ENCODE measurements at places on chromosomes 5 and 9.

- no peak for DNase-seq
Observed at GRCh38 chr9:34997379-34997781, 7.8 kb downstream of the DNAJB5 start.

DNA sequence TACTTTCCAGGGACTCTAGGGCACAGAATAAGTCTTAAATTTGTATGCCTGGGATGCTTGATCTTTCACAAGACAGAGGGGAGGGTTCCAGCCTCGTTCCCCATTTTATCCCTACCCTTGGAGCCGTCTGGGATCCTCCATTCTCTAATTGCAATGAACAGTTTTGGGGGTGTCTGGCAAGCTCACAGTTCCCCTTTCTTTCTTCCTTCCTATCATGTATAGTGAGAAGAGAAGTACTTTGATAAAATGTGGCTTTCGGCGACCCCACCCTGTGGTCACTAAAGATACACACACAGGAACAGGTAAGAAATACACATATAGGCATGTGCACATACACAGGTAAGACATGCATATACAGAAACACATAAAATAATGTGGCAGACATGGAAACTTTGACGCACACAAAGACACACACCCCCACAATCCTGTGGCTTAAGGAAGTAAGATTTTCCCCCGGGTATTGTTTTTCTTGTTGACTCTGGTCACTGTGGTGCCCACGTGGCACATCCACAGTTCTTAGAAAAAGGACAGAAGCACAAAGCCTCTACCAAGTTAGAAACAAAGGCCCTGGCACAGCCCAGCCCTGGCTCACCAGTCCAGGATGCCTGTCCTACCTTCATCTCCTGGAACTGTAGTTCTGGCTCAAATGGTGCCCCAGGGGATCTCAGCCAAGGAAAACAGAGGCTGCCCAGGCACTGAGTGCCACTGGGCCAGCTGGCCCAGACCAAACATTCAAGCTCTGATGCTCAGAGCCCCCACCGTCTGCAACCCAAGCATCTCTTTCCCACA is 6.3 kb upstream of the SMU1 start:
- DNase-seq: no peak

DNA sequence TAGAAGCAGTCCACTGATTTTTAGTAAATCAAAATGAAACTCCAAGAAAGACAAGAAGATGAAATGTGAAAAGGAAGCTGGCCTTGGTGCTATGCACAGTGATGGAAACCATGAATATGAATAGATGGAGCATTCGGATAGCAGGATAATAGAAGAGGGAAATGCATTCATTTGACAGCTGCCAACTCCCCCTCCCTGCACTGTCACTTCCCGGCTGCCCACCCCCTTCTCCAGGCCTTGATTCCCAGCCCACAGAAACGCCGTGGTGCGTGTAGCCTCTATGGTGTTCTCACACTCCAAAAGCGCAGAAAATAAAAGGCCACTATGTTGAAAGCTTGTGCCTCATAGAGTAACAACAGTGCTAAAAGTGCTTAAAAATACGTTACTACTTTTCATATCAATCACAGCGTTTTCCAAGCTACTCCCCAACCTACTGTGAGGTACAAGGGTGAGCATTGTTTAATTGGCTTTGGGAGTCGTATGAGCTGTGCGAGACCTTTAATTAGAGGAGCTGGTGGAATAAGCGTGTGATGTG is 26.1 kb upstream of the IFNK start:
- DNase-seq: no peak

GRCh38 chr9:16026886-16027285 is 474.0 kb downstream of the CCDC171 start:
- no peak for DNase-seq

- DNase-seq: no peak
Observed at GRCh38 chr5:50501491-50502228, 60.6 kb upstream of the EMB start.

Measured in fibroblast of skin of left quadriceps (primary cell).